ENCODE measurements at places on chromosomes 16 and 17. TPM values are rescaled to one million over a fixed set of nuclear protein-coding genes. Genes with fewer than 3 reads are reported as not detected.

The KRTAP3-1 gene
- total RNA-seq: not detected

The ZNF750 gene
- not detected for total RNA-seq

The MYH2 gene
- not detected for total RNA-seq

The RPRML gene
- total RNA-seq: not detected

The HSF5 gene
- 1.5 TPM for total RNA-seq

The TMEM235 gene
- total RNA-seq: not detected

DNA sequence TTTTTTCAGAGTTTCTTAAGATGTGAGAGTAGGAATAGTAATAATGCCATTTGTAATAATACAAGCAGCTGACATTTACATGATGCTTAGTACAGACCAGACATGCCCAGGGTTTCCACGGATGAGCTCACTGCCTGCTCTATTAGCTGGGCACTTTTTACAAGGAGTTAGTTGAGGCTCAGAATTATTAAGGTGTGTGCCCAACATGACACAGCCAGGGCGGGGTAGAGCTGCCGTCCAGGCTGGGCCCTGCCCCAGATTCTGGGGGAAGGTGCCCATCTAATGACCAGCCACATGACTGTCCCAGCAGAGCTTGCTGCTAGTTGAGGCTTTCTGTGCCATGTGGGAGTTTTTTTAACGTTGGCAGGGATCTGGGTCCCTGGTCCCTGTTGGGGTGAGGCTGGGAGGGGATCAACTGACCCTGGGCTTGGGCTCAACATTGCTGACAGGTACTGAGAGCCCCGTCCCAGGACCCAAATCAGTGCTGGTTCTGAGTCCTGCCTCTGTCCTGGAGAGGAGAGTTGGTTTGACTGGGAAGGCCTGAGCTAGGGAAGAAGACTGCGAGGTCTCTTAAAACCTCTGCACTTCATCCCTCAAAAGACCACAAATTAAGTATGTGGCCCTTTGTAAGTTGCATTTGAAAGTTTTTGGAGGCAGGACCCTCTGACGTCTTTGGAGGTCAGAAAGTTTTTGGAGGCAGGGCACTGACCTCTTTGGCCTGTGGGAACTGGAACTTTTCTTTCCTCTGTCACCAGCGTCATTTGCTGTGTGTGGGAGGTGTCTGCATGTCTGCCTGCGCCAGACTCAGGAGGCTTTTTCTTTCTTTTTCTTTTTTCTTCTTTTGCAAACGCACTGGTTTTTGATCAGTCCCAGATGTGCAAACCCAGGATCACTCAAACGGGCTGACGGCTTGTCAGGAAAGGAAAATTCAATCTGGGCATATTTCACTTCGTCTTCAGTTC is 2.2 kb downstream of the CRISPLD2 start:
- H3K27ac ChIP-seq: peak overlapping the region; percentile 51
- peak overlapping the region; percentile 59 for H3K4me3 ChIP-seq
- no peak for DNase-seq
- H3K27me3 ChIP-seq: peaks cover 79% of the 10 kb centered on the region

DNA sequence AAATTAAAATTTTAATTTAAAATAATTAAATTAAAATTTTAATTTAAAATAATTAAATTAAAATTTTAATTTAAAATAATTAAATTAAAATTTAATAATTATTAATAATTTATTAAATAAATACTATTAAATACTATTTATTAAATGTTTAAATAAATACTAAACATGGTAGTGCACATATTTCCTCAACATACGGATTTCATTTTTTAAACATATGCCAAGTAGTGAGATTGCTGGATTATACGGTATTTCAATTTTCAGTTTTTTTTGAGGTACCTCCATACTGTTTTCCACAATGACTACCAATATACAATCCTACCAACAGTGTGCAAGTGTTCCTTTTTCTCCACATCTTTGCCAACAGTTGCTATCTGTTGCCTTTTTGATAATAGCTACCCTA is 852.9 kb upstream of the CDH8 start:
- no peaks in the 10 kb centered on the region for H3K36me3 ChIP-seq
- DNase-seq: no peak
- no peaks in the 10 kb centered on the region for H3K27me3 ChIP-seq
- no peaks in the 10 kb centered on the region for H3K4me1 ChIP-seq
- H3K27ac ChIP-seq: no peak overlapping the region

- no peaks in the 10 kb centered on the region for H3K27me3 ChIP-seq
- no peak overlapping the region for H3K27ac ChIP-seq
These were observed 10.5 kb downstream of the TFAP4 start for GRCh38 chr16:4262303-4262835.

- DNase-seq: no peak
- H3K36me3 ChIP-seq: peaks cover 6% of the 10 kb centered on the region
- H3K27ac ChIP-seq: no peak overlapping the region
- no peaks in the 10 kb centered on the region for H3K4me1 ChIP-seq
These were observed 66.1 kb downstream of the BCAS3 start for GRCh38 chr17:60743799-60744198.

DNA sequence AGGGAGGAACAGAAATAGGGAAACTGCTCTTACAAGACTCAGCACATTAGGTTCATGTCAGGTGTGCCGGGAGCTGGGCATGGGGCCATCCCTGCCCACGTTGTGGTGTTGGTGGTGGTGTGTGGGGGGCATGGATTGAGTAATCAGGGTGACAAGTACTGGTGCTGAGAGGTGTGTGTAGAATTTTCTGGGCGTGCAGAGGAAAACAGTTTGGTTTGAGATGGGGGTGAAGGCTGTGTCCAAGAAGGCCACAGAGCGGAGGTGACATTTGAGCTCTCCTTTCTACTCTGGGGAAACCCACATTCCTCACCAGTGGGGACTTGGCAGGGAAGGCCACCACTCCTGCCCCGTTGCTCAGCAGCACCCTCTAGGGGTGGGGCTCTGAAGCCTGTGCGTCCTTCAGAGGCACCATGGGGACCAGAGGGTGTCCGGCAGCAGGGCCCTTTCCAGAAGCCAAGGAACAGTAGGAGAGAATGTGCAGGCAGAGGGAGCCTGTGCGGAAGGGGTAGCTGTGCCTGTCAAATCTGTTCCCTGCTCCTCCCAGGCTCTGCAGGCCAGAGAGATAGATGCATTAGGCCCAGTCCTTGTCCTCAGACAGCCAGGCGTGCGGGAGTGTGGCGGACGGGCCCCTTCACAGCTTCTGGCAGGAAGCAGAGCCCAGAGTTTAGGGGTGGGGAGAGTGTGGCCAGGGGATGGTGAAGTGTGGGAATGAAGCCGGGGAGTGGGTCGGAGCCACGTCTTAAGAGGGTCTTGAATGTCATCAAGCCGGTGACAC is 48.7 kb upstream of the GSE1 start:
- H3K27me3 ChIP-seq: no peaks in the 10 kb centered on the region
- peak overlapping the region; percentile 77 for H3K27ac ChIP-seq
- peaks cover 42% of the 10 kb centered on the region for H3K4me1 ChIP-seq
